ENCODE measurements at places on chromosomes 4 and X. TPM values are rescaled to one million over a fixed set of nuclear protein-coding genes. Genes with fewer than 3 reads are reported as not detected.

Gene DGKK
- 8.1 TPM for total RNA-seq

Gene C4orf36
- total RNA-seq: not detected

Gene COL4A6
- total RNA-seq: 15.2 TPM

Gene CCKAR
- total RNA-seq: not detected

Gene DACH2
- total RNA-seq: 4.6 TPM

Gene OPRPN
- not detected for total RNA-seq

Gene GSX2
- total RNA-seq: not detected

All from GM23338 (cell line).